ENCODE measurements at places on chromosomes 1 and 21.

GRCh38 chr1:173638043-173639021, 3.2 kb downstream of the TEX50 start:
- no peak for DNase-seq

- DNase-seq, result no peak
These were observed 34.5 kb upstream of the HTR1D start for GRCh38 chr1:23251812-23252211.

DNA sequence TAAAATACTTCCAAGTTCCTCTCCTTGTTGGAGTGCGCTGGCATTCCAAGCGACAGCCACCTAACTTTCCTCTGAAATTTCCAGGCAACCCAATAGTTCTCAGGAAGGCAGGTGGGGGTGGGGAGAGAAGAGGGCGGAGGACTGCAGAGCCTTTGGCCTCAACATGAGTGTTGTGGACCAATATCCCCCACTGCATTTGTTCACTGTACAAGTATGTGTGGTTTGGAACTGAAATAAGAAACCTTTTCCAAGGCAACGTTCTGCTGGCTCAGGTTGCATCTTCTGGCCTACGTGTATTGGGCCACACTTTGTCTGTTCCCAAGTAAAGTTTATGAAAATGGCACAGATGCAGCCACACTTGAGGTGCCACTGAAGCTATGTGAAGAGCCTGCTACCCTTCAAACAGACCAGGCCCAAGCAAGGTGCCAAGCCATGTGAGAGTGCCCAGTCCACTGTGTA, 153.4 kb downstream of the DHRS3 start:
- DNase-seq, result peak; percentile 53

DNA sequence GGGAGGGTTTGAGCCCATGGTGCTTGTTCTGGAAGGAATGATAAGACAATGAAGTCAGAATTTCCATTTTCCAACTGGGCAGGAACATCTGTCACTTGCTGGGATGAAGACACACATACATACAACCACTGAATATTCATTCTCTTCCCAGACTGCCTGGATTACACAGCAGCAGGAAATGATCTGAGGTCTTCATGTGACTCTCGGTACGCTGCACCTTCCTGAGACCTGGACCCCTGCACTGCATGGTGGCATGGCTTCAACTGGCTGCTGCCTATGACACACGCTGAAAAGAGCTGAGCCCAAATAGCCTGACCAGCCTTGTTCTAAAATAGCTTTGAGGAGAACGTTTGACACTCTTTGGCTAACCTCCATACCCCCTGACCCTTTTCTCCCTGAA, 150.6 kb downstream of the GABPA start:
- no peak for DNase-seq

DNA sequence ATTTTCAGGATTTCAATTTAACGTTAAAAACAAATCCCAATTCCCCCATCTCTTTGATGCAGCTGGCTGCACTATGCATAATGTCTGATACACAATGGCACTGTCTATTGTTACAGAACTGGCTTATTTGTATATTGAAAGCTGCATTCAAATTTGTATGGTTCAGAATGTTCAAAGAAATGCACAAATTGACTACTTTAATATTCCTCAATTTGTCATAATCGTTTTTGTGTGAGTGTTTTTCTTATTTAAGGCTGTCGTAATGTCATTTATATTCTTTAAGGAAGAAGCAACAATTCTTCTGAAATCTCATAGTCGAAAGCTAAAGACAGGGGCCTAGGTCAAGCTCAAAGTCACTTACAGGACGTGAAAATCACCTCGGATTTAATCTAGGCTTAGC, 341.4 kb upstream of the ZRANB2 start:
- DNase-seq, result no peak

GRCh38 chr21:40835184-40835694, 11.7 kb downstream of the DSCAM start:
- no peak for DNase-seq

- no peak for DNase-seq
These were observed 69.7 kb downstream of the CC2D1B start for GRCh38 chr1:52296345-52296744.

Data from left cardiac atrium (tissue), 4 donors.